ENCODE measurements at places on chromosomes 1 and 21.

DNA sequence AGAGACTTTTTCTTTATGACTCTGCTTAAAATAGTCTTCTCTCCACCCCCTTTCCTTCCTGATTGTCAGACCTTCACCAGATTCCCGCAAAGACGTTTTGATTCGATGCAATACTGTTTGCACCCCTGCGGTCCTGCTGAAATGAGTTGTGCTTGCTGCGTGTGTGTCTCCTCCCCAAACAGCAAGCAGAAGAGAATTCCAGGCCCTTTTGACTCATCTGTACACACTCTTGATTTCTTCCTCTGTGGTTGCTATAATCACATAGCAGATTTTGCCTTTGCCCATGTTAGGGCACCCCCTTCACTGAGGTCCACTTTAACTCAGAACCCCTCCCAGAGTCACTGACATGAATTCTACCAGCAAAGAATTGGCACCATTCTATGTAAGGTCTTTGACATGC is 136.5 kb downstream of the ZZZ3 start:
- H3K27ac ChIP-seq: no peak overlapping the region
- no peaks in the 10 kb centered on the region for H3K4me1 ChIP-seq
- no peaks in the 10 kb centered on the region for H3K36me3 ChIP-seq
- no peak for DNase-seq

DNA sequence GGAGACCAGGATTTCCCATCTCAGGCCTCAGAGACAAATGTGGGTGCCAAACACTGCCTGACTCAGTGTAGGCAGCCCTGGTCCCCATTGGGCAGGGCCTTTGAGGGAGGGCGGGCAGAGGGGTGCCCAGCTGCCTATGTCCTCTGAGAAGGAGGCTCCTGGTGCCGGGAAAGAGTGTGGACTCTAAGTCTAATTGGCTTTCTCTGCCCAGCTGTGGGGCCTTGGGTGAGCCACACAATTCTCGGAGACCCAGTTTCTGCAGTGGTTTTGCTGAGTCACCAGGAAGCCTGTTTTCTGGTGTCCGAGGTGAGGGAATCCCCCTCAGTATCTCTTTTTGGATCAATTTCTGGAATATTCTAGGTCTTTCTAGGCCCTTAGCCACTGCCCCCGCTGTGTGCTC is 35.3 kb upstream of the ACTL8 start:
- H3K4me3 ChIP-seq: no peak overlapping the region
- no peaks in the 10 kb centered on the region for H3K4me1 ChIP-seq
- H3K27me3 ChIP-seq: no peaks in the 10 kb centered on the region
- no peak for DNase-seq
- no peaks in the 10 kb centered on the region for H3K36me3 ChIP-seq

GRCh38 chr1:67285780-67286488 is 21.7 kb upstream of the IL12RB2 start:
- H3K27me3 ChIP-seq: peaks cover 9% of the 10 kb centered on the region
- peaks cover 4% of the 10 kb centered on the region for H3K36me3 ChIP-seq
- no peak overlapping the region for H3K4me3 ChIP-seq
- peaks cover 19% of the 10 kb centered on the region for H3K4me1 ChIP-seq

DNA sequence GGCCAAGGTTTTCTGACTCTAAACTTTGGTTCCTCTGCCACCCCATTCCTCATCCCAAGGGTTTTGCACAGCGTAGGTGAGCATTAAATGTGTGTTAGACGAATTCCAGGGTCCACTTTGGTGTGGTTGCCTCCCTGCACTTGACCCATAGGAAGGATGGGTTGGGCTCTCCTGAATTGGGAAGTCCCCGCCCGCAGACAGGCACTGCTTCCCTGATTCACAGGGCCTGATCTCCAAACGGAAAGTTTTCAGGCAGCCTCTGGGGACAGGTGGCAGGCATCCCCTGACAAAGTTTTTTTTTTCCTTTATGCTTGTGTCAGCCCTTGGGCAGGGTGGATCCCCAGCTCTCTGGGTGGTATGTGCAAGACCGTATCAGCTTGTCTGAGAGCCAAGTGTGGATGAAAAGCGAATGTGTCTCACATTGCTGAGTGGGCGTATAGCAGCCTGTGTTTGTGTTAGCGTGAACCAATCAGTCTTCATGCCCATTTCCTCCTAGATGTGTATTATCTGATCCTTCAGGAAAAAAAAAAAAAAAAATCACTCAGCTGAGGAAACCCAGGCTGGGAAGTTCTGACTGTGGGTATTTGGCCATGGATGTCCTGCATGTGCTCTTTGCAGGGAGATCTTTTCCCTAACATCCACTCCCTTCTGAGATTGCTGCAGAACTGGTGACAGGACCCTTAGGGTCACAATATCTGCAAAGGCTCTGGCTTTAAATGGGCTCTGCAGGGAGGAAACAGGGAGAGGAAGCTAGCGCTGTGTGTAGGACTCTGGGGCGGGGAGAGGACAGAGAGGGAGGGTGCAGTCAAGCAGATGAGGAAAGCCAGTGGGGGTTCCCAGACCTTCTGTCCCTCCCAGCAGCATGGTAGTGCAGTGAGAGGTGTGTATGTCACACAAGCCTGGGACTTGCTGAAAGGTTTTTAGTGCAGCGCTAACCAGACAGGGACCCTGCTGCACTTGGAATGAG is 42.2 kb upstream of the TRABD2B start:
- no peak overlapping the region for H3K27ac ChIP-seq
- H3K36me3 ChIP-seq: no peaks in the 10 kb centered on the region
- H3K4me3 ChIP-seq: no peak overlapping the region
- peaks cover 6% of the 10 kb centered on the region for H3K27me3 ChIP-seq

- no peak for DNase-seq
- no peaks in the 10 kb centered on the region for H3K4me1 ChIP-seq
- H3K4me3 ChIP-seq: no peak overlapping the region
- H3K27me3 ChIP-seq: no peaks in the 10 kb centered on the region
- H3K36me3 ChIP-seq: no peaks in the 10 kb centered on the region
- no peak overlapping the region for H3K27ac ChIP-seq
These were observed 133.8 kb downstream of the ZSCAN20 start for GRCh38 chr1:33606272-33606671.

DNA sequence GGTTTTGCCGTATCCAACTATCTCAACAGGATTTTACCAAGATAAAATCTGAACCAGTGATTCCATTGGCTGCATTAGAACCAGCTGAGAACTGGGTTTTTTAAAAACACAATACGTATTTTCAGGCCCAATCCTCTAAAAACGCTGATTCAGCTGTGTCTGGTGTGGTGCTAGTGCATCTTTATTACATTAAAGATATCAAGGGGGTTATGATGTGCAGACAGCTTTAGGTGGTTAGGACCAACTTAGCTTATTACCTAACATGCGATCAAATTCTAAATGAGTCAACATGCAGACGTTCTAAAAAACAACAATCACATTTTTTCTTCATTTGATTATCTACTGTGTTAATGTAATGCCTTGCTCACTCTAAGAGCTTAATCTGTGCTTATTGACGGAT is 32.0 kb upstream of the EXO1 start:
- DNase-seq: no peak
- peaks cover 4% of the 10 kb centered on the region for H3K27me3 ChIP-seq
- no peak overlapping the region for H3K27ac ChIP-seq
- H3K4me3 ChIP-seq: no peak overlapping the region

- no peaks in the 10 kb centered on the region for H3K27me3 ChIP-seq
- H3K4me1 ChIP-seq: no peaks in the 10 kb centered on the region
- H3K36me3 ChIP-seq: no peaks in the 10 kb centered on the region
- H3K27ac ChIP-seq: no peak overlapping the region
These were observed 260.0 kb downstream of the FMN2 start for GRCh38 chr1:240351690-240352089.

- no peak overlapping the region for H3K27ac ChIP-seq
- no peak overlapping the region for H3K4me3 ChIP-seq
- peak; percentile 50 for DNase-seq
- H3K36me3 ChIP-seq: no peaks in the 10 kb centered on the region
- peaks cover 43% of the 10 kb centered on the region for H3K4me1 ChIP-seq
- peaks cover 21% of the 10 kb centered on the region for H3K27me3 ChIP-seq
These were observed 2.6 kb downstream of the COL16A1 start for GRCh38 chr1:31701091-31701736.
